ENCODE measurements at places on chromosomes 3 and 15.

DNA sequence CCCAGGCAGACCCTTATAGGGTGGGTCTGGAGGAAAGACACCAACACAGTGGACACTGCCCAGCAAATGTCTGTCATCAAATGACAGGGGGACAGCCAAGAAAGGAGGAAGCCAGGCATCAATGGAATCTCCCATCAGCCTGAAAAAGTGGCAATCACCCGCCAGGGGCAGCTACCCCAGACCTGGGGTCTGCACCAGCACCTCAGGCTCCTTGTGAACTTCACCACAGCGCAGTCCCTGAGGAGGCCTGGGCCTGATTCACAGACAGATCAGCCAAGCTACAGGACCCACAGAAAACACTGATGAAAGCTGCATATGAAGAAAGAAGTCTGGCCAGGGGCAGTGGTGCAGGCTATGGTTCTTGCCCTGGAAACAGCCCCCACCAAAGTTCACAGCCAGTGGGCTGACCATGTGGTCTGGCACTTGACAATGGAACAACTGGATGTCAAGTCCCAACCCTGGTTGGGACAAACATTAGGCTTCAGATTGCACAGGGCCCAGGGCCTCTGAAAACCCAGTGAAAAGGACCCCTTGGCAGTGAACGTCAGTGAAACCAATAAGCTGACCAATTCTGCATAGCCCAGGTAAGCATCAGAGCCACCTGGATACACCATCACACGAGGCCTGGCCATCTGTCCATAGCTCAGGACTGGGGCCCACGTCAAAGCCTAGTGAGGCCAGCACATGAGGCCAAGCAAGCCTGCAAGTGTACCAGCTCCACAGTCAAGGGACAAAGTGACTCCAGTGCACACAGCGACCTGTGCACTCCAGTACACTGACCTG lies 29.1 kb downstream of the ALS2CL start:
- DNase-seq = no peak

DNA sequence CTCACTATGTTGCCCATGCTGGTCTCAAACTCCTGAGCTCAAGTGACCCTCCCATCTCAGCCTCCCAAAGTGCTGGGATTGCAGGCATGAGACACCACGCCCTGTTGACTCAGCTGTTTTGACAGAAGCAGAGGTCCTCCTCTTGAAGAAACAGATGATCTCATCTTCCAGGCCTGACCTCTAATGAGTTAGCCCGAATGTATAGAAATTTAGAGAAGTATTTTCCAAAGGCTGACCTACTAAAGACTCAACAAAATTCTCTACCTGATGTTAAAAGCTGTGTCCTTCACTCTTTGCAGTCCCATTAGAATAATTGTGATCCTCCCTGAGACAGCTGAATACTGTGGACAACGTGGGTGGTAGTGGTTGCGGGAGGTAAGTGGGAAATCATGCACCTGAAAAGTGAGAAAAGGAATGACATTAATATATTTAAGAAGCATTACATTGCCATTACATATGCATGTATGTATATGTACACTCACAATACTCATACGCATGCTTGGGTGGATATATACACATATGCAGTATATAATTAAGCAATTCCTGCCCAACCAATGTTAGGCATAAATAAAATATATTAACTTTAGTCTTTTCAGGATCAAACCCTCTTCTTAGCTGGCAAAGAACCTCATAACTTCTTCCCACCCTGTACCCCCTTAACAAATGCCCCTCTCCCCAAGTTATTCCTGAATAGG lies 204.6 kb upstream of the NR2F2 start:
- peak; percentile 56 for DNase-seq

GRCh38 chr15:33476908-33477307 lies 166.1 kb downstream of the RYR3 start:
- DNase-seq = no peak

- no peak for DNase-seq
These were observed 612 bp downstream of the GJD2 start for GRCh38 chr15:34754171-34754601.

- DNase-seq = no peak
These were observed 177.2 kb downstream of the SSR3 start for GRCh38 chr3:156377718-156378117.

DNA sequence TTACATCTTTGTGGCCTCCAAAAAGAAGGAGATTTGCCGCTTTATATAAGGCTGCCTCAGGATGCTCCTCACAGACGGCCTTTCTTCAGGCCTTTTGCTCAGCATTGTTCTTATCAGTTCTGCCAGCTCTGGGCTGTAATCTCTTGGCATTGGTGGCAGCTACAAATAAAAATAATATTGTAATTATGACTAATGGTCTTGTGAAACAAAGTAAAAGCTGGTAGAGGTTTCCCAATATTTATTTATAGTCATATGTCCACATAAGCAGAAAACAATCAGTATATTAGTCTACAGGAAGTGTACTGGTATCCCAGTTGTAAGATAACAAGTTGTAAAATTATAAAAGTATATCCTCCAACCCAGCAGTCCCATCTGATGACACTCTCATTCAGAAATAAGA lies 7.3 kb downstream of the NEK4 start:
- DNase-seq = peak; percentile 40

DNA sequence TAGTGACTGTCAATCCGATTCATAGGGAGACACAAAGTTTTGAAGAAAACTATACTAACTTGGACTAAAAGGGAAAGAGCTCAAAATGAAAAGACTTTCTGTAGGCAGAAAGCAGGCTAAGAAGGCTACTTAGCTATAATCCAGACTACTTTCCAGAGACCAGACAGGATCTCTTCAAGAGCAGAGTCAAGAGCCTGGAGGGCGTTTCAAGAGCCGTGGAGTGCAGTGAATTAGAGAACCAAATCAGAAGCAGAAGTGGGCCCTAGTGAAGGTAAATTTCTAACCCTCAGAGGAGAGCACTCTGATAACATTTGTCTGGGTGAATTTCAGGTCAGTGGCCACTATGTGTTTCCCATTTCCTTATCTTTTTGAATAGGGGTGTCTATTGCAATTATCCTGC lies 76.4 kb downstream of the CGGBP1 start:
- DNase-seq = no peak

DNA sequence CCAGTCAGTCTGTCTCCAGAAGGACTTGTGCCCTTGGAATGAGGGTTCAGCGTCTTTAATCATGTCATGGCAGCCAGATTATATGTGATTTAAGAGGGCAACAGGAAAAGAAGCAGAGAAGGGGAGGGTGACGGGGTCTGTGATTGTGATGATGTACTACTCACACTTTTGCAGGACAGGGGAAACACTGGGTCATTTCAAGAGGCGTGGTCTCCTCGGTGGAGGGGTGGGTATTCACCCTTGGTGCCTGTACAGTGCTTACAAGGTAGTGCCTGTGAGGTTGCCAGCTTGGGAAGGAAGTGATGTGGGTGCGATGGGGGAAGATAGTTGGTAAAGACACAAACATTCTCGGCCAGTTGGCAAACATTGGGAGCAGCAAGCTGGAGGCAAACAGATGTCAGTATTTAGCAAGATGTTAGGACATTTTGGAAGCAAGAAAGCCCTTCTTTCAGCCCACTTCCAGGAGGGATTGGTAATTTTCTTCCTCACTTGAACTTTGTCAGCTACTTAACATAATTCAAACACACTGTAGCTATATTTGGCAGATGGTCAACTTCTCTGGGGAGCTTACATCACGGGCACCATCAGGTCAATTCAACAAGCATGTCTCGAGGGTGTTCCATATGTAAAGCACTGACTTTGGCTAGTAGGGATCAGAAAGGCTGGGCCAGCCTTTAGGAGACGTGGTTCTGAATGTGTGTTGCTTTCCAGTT lies 71.4 kb upstream of the ROPN1 start:
- no peak for DNase-seq

DNA sequence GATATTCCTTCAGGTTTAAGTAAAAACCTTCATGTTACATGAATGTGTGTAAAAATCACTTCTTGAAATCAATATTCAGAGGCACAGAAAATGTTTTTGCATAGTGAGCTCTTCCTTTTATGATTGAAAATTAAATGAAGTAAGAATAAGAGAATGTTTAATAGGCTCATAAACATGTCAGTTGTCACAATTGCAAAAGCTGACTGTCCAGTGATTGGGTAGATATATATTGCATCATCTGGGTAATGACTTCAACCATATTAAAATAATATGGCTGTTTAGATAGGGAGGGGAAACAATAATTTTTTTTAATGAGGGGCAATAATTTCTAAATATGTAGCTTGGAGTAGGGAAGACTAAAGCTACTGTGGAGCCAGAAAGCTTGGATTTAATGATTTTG lies 529.8 kb upstream of the GOLIM4 start:
- DNase-seq = no peak

GRCh38 chr3:189790658-189791057 lies 159.5 kb downstream of the TP63 start:
- no peak for DNase-seq

- peak; percentile 56 for DNase-seq
These were observed 77.0 kb upstream of the PLSCR5 start for GRCh38 chr3:146682171-146682570.

- DNase-seq = no peak
These were observed 11.7 kb downstream of the BAHD1 start for GRCh38 chr15:40452296-40453090.

DNA sequence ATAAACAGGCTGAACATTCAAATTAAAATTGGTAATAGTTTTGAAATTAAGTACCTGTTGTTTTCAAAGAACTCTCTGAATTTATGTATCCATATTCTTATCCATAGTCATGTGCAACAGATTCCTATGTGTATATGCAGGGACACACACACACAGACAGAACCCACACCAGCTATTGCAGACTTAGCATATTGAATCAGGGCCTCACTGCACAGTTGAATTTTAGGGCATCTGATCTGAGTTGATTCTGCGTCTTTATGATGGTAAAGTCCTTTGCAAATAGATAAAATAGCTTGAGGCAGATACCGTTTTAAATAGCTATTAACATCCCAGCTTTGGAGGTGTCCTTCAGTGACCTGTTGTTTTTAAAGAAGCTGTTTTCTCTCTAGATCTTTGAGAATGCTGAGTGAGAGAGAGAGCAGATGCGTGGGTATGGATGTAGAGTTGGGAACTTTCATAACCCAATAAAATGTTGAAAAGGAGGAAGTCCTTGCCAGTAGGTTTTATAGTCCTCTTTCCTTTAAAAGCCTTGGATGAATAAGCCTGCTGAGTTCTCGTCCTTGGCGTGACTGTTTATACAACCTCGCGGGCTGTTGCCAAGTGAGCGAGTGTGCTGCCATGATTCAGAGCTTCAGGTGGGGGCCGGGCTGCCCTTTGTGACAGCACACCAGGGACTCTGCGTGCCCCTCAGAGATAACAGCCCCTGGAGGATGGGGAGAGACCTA lies 18.3 kb downstream of the MYZAP start:
- DNase-seq = peak; percentile 93

GRCh38 chr3:21062831-21063294 lies 688.1 kb downstream of the ZNF385D start:
- no peak for DNase-seq

Data from PC-3 (cell line).